ENCODE measurements at places on chromosomes 6 and 20.

GRCh38 chr20:44721785-44722054 lies 6.6 kb downstream of the CCN5 start:
- no peak for DNase-seq

- DNase-seq: no peak
Observed at GRCh38 chr6:13044390-13044789, 283.9 kb downstream of the TBC1D7 start.

- DNase-seq: no peak
Observed at GRCh38 chr6:109095835-109096084, 453 bp downstream of the CEP57L1 start.

DNA sequence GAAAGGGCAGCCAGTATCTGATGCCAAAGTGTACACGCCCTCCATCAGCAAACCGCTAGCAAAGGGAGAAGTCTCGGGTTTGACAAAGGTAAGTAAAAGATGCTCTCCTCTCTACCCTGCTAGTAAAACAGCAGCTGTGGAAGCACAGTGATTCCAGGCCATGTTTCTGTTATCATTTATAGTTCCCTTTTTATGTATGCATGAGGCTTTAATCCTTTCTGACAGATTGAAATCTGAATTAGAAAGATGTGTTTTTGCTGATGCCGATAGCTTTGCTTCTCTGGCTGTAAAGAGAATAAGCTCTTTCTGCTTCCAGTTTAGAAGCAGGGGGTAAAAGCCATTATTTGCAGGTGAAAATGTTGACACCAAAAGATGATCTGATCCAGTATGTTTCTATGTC lies 392.4 kb upstream of the SOX4 start:
- no peak for DNase-seq

GRCh38 chr6:80642452-80642851 lies 536.0 kb downstream of the BCKDHB start:
- no peak for DNase-seq

- no peak for DNase-seq
Observed at GRCh38 chr6:55474382-55474781, 104.6 kb downstream of the HMGCLL1 start.

GRCh38 chr6:109091314-109092024 lies 3.2 kb downstream of the SESN1 start:
- no peak for DNase-seq

- DNase-seq: no peak
Observed at GRCh38 chr6:150025201-150025917, at the start of gene RAET1L. Gene RAET1L (minus strand): TSS chr6:150025532. CDS start chr6:150025471, 61 bp downstream.

DNA sequence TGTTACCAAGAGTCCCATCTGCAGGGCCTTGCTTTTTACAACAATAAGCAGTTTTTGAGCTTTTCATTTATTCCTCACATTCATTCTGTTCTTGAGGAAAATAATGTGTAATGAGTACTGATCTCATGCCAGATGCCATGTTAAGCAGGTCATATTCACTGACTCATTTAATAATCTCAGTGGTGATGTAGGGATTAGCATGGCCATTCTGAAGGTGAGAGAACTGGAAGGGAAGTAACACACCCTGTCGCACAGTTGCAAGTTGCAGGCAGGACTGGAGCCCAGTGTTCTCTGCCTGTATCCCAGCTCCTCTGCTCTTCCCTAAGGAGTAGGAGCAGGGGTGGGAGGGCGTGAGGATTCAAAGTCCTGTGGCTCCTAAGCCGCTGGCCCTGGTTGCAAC lies 5.6 kb downstream of the PCIF1 start:
- no peak for DNase-seq

- DNase-seq: no peak
Observed at GRCh38 chr20:58906894-58907293, 54.4 kb downstream of the GNAS start.

DNA sequence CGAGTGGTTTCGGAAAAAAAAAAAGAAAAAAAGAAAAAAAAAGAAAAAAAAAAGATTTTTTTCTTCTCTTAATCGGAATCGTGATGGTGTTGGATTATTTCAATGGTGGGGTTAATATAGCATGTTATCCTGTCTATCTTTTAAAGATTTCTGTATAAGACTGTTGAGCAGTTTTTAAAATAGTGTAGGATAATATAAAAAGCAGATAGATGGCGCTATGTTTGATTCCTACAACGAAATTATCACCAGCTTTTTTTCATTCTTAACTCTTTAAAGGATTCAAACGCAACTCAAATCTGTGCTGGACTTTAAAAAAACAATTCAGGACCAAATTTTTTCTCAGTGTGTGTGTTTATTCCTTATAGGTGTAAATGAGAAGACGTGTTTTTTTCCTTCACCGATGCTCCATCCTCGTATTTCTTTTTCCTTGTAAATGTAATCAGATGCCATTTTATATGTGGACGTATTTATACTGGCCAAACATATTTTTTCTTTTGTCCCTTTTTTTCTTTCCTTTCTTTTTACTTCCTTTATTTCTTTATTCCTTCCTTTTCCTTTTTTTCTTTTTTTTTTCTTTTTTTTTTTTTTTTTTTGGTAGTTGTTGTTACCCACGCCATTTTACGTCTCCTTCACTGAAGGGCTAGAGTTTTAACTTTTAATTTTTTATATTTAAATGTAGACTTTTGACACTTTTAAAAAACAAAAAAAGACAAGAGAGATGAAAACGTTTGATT lies 3.6 kb downstream of the SOX4 start:
- no peak for DNase-seq

GRCh38 chr6:163001330-163001729 lies 273.6 kb downstream of the PACRG start:
- no peak for DNase-seq

GRCh38 chr20:59589086-59589684 lies 15.2 kb upstream of the PHACTR3 start:
- no peak for DNase-seq

DNA sequence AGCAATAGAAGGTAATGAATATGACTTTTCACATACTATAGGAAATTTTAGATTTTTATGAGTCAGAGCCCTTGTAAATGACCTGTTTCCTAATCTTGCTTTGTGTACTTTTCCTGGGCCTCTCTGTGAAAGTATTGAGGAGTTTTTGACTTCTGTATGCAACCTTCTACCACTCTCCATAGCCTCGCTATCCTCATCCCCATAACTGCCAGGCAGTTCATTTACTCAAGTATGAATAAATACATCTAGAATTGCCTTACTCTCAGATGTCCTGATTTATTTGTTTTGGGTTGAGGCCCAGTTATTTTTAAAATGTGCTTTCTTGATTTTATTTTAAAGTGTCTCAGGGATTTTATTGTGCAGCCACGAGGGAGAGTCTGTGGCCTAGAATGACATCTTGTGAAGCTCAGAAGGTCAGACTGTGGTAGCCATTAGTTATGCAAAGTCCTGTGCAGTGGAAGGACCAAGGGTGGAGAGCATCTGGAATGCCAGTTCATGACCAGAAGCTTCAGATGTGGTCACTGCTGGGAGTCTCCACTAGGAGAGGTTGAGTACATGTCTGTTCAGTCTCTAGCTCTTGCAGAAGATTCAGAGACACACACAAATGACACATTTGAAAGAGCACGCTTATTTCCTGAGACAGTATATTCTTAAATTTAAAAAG lies 346.2 kb upstream of the IMPG1 start:
- no peak for DNase-seq

DNA sequence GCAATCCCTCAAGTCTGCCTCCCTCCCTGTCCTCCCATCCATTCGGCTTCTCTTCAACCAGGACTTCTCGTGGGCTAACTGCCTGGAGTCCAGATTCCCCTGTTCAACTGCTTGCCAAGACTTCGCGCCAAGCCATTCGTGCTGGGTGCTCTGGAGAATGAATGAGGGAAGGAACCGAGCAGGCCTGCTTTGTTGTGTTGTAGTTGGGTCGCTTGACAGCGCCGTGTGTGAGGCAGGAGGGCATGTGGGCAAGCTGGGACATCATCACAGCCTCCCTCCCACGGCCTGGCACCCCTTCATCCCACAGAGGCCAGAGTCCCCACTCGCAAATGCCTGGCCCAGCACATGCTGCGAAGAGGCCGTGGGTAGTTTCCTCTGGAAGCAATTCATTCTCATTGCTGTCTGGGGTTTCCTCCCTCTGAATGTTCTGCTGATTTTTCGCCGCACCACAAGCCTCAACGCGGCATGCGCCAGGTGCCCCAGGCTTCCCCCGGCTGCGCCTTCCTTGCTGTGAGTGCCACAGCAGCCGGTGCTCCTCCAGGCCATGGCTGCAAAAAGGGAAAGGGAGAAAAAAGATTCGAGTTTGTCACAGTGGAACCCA lies 336.0 kb downstream of the QKI start:
- no peak for DNase-seq

DNA sequence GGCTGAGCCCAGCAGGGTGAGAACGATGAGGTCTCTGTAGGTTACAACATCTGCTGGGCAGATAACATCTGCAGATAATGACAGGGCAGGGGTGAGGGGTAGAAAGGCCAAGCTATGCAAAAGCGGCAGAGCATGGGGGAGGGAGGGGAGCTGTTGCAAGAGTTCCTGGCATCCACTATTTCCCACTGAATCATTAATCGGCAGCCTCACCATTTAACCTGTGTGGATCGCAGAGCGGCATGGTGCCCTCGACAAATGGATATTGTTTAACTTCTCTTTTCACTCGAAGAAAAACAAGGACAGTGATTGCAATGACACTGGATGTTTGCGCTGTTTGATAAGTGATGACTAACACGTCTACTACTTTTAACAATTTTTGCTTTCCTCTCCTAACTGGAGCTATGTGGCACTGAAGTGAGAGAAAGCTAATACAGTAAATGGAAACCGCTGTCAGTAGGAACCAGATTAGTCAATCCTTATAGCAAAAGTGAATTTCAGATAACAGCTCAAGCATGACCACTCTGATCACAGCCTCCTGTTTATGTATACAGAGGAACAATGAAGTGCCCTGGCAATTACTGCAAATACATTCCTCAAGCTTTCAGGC lies 381.5 kb downstream of the TFAP2A start:
- no peak for DNase-seq

DNA sequence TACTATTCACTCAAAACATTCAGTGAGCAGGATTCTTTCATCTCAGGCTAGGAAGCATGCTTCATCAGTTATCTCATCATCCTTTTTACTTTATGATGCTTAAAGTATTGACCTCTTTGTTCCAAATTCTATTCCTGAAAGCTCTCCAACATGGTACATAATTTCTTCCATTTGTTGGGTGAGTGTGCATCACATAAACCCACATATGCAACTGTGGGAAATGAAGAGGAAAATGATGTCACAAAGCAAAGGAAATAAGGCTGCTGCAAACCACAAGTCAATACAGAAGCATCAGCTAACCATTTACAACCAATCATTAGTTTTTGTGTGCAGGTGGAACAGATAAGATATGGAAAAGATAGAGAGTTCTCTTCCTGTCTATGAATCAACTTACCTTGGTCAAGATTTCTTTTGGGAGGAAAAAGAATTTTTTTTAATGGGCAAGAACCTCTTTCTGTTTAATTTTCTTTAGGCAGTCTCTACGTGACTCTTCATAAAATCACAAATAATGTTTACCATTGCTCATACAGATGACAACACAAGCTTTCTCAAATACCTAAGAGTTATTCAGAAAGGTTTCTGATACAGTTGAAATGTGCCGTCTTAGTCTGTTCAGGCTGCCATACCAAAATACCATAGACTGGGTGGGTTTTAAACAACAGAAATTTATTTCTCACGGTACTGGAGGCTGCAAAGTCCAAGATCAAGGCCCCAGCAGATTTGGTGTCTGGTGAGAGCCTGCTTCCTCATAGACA lies 259.9 kb downstream of the ADGRG6 start:
- no peak for DNase-seq

- no peak for DNase-seq
Observed at GRCh38 chr6:14635195-14635594, 517.6 kb downstream of the CD83 start.

GRCh38 chr6:52285177-52286068 lies 881 bp upstream of the MCM3 start:
- DNase-seq: no peak

DNA sequence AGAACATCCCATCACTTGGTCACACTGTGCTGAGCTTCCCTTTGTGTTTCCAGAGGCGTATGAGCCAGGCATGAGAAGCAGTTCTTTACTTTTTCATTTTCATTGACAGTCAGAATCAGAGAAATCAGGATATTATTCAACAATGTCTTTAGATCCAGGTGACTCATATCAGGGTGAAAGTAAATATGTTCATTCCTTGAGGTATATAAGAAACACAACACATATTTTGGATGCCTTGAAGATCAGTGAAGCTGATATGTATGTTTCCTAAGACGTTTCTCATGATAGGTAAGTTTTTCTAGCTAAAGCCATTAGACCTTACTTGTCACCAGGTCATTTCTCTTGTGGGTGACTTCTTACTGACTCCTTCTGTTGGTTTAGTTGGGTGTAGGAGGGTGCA lies 505.6 kb downstream of the CDH26 start:
- no peak for DNase-seq

DNA sequence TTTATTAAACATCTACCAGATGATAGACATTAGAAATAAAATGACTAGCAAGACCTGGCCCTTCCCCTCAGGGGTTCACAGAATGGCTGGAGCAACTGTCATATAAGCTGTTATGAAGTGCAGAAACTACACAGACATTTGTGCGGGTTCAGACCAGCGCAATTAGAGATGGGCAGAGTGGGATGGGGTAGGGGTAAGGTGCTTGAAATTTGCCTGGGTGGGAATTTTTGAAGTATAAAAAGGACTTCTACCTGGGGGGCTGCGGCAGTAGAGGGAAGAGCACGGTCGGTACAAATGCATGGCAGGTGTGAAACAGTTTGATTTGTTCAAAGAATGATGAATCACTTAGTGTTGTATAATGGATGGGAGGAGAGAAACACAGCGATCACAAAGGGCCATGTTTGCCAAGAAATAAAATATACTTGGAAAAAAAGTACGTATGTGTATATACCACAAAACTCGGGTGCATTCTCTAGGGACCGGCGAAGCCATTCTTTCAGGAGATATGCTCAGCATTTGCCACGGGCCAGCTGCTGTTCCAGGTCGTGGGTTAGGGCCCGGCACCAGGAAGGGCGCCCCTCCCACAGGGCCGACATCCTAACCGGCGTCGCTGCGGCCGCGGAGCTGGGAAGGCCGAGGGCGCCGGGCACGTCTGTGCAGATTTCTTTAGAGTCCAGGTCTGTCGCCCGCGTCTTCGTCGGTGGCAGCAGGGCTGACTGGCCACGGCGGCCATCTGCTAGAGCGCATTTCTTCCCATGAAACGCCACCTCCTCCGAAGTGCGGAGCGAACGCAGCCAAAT lies 809 bp upstream of the NOL7 start:
- DNase-seq: no peak

GRCh38 chr6:109000289-109000688 lies 94.4 kb downstream of the SESN1 start:
- no peak for DNase-seq

GRCh38 chr6:47278545-47278944 lies 31.2 kb downstream of the TNFRSF21 start:
- DNase-seq: no peak
